ENCODE measurements at places on chromosomes 16 and 17. TPM values are rescaled to one million over a fixed set of nuclear protein-coding genes. Genes with fewer than 3 reads are reported as not detected.

DNA sequence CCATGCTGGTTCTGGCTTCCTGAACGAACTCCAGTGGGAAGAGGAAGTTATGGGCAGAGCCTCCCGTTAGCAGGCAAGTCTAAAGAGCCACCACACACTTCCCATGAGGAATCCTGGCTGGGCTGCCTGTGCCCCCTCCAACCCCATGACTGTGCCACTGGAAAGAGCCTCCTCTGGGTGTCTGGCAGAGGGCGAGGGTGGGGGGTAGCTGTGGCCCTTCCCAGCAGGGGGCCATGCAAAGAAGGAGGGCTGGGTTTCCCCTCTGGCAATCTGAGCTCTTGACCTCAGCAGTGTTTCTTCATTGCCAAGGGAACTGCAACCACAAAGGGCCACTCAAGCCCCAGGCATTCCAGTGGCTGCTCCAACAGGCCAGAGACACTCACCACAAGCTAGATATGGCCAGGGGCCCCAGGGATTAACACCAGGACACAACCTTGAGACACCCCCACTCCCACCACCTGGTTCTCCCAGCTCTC lies 1.7 kb upstream of the RRAD start:
- peaks cover 50% of the 10 kb centered on the region for H3K27me3 ChIP-seq
- H3K27ac ChIP-seq, result no peak overlapping the region
- DNase-seq, result no peak

The C16orf96 gene
- 0.43 TPM for total RNA-seq

- peaks cover 15% of the 10 kb centered on the region for H3K27me3 ChIP-seq
- DNase-seq, result no peak
- no peak overlapping the region for H3K27ac ChIP-seq
- H3K4me3 ChIP-seq, result no peak overlapping the region
Observed at GRCh38 chr16:49127103-49127502, 154.5 kb downstream of the CBLN1 start.

The RNF167 gene
- total RNA-seq, result 132 TPM

The KRTAP9-8 gene
- not detected for total RNA-seq

The NPIPB13 gene
- 15.3 TPM for total RNA-seq

DNA sequence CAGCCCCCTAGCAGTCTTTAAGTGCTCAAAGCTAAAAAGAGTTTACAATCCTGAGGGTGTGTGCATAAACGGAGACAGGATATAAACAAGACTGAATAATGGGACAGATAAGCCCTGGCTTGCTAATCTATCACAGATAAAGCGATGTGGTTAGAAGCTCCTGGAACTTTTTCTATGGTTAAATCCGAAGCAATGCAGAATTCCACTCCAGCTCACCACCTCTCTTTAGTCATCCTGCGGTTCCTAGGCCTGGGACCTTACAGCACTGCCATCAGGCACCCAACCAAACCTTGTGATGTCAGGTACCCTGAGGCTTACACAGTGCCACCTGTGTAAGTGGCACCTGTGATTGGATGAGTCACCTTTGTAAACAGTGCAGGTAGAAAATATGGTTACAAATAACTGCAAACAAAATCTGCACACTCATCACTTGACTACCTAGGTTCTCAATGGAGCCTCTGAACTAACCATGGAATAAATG lies 31.5 kb upstream of the B4GALNT2 start:
- DNase-seq, result no peak
- H3K4me3 ChIP-seq, result no peak overlapping the region
- H3K36me3 ChIP-seq, result no peaks in the 10 kb centered on the region
- no peaks in the 10 kb centered on the region for H3K4me1 ChIP-seq
- peak overlapping the region; percentile 19 for H3K27ac ChIP-seq
- no peaks in the 10 kb centered on the region for H3K27me3 ChIP-seq

DNA sequence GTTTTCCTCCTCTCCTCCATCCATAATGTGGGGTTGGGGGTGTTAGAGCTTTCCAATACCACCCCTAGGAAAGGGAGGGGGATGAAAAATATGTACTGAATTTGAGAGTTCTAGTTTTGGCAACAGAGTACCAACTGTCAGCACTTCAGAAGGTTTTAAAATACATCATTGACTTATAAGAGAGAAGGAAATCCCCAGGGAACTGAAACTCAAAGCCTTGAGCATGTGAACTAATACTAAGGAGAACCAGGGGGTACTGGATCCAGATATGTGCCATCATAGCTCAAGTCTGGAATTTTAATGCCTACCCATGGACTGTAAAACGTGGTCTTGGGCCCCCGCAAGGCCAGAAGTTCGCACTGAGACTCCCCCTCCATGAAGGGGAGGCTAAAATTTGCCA lies 15.8 kb downstream of the CACNG5 start:
- H3K27me3 ChIP-seq, result peaks cover 12% of the 10 kb centered on the region
- no peak overlapping the region for H3K4me3 ChIP-seq
- no peak overlapping the region for H3K27ac ChIP-seq
- no peaks in the 10 kb centered on the region for H3K4me1 ChIP-seq
- no peaks in the 10 kb centered on the region for H3K36me3 ChIP-seq

GRCh38 chr16:26795184-26795583 lies 271.5 kb upstream of the C16orf82 start:
- H3K36me3 ChIP-seq, result no peaks in the 10 kb centered on the region
- no peak overlapping the region for H3K27ac ChIP-seq
- no peak for DNase-seq
- H3K27me3 ChIP-seq, result peaks cover 35% of the 10 kb centered on the region

DNA sequence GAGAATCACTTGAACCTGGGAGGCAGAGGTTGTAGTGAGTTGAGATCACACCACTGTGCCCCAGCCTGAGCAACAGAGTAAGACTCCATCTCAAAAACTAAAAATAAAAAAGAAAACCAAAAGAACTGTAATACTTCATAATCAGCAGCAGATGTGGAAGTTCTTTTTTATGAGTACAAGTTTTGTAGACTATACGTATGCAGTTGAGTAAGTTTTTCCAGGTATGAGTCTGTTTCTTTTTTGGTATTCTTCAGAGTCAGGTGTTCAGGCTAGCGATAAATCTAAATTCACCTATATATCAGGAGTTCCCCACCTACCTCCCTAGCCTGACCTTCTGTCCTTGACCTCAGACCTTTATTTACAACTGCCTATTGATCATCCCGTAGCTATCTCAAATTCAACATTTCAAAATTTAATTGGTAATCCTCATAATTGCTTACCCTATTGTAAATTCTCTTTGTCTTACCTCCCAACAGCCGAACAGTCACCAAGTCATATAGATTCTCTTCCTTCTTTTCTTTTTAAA lies 10.7 kb downstream of the DCTN5 start:
- peaks cover 28% of the 10 kb centered on the region for H3K36me3 ChIP-seq
- no peaks in the 10 kb centered on the region for H3K27me3 ChIP-seq
- no peaks in the 10 kb centered on the region for H3K4me1 ChIP-seq

The ZNF287 gene
- total RNA-seq, result 7.6 TPM

The FOXC2 gene
- 11.3 TPM for total RNA-seq

The KRTAP3-2 gene
- not detected for total RNA-seq

DNA sequence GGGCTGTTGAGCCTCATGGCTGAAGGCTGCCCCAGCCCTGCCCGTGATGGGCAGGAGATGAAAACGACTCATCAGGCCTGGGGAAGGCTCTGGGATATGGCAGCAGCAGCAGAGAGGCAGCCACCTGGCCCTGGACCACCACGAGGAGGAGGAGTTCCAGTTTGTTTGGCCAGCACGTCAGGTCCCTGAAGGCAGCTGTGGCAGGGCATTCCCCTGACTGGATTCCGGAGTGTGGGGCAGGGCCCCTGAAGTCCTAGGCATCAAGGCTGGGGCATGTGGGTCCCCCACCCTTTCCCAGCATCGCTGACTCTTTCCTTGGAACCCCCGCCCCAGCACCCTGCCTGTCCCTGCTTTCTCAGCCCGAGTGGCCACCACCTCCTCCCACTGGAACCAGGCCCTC lies 197.4 kb downstream of the ZNF423 start:
- no peak for DNase-seq
- no peaks in the 10 kb centered on the region for H3K36me3 ChIP-seq
- peaks cover 41% of the 10 kb centered on the region for H3K4me1 ChIP-seq
- H3K27ac ChIP-seq, result peak overlapping the region; percentile 47
- H3K27me3 ChIP-seq, result no peaks in the 10 kb centered on the region

- DNase-seq, result no peak
- H3K4me1 ChIP-seq, result peaks cover 6% of the 10 kb centered on the region
- H3K27ac ChIP-seq, result no peak overlapping the region
- H3K27me3 ChIP-seq, result no peaks in the 10 kb centered on the region
- no peak overlapping the region for H3K4me3 ChIP-seq
Observed at GRCh38 chr16:9791556-9791955, 390.7 kb downstream of the GRIN2A start.

- H3K36me3 ChIP-seq, result no peaks in the 10 kb centered on the region
- no peak for DNase-seq
- peaks cover 15% of the 10 kb centered on the region for H3K4me1 ChIP-seq
- H3K4me3 ChIP-seq, result no peak overlapping the region
Observed at GRCh38 chr16:7716660-7717550, 384.3 kb downstream of the RBFOX1 start.

GRCh38 chr16:16780588-16780987 lies 401.6 kb downstream of the NPIPA7 start:
- no peaks in the 10 kb centered on the region for H3K4me1 ChIP-seq
- no peak for DNase-seq
- H3K27me3 ChIP-seq, result peaks cover 9% of the 10 kb centered on the region
- no peak overlapping the region for H3K27ac ChIP-seq
- no peaks in the 10 kb centered on the region for H3K36me3 ChIP-seq
- no peak overlapping the region for H3K4me3 ChIP-seq

Data from type B pancreatic cell (in vitro differentiated cells).